ENCODE measurements at places on chromosomes 1 and 21.

DNA sequence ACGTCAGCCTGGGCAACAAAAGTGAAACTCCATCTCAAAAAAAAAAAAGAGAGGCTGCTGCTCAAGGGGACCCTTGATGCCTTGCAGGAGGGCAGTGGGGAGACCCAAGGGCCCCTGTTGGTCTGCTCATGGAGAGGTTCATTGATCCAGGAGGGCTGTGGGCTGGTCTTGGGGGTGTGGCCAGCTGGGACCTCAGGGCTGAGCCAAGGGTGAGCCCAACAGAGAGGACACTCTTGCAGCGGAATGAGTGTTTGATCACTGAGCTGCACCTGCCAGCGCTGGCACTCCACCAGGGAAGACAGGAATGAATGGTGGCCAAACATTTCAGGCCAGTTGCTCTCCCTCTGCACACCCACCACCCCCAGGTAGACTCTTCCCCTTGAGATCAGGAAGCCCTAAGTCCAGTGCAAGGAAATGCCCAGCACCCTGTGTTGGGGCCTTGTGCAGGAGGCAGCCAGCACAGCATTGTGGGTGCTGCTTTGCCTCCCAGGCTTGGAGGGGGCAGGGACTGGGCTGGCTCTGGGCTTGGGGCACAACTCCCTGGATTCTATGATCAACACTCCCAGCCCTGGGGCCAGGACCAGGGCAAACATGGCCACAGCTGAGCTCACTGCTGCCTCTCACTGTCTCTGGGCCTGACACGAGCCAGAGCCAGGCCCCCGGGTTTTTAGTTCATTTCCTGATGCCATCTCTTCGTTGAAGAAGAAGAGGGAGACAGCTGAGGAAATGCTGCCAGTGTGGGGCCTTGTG, 50.7 kb downstream of the IRF2BP2 start:
- DNase-seq, result no peak

GRCh38 chr1:171940368-171940767, 99.1 kb downstream of the DNM3 start:
- DNase-seq, result no peak

GRCh38 chr1:9794081-9794480, 29.7 kb downstream of the CLSTN1 start:
- no peak for DNase-seq

- DNase-seq, result no peak
Observed at GRCh38 chr1:211612786-211613107, 33.8 kb upstream of the SLC30A1 start.

DNA sequence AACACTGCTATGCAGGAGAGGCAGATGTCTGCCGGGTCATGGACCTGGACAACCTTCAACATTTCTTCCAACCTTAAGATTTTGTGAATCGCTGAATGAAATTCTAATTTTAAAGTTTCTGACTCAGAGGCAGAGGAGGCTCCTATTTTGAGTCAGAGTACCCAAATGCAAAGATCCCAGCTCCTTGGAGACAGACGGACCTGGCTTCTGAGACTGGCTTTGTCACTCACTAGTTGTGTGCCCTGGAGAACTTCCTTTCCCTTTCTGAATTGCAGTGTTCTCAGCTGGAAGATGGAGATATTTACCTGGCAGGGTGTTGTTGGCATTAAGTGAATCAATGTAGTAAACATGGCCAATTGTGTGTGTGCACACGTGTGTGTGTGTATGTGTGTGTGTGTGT, 51.9 kb downstream of the IER5 start:
- peak; percentile 29 for DNase-seq

DNA sequence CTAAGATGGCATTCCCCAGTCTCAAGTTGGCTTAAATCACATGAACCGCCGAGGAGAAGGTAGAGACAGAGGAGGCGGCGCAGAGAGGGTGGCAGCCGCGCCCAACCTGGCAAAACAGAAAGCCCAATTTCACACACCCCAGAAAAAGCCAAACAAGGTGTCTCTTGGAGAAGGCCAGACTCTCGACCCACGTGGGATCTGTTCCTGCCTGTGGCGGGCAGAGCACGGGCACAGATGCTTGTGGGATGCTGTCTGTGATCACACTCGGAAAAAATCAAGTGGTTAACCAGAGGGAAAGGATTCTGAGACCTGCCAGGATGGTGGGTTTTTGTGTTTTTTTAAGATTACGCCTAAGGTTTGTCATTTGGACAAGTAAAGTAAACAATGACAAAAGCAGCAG, 80.7 kb downstream of the MRPL37 start:
- no peak for DNase-seq

- DNase-seq, result peak; percentile 94
Observed at GRCh38 chr1:31715087-31715872, 11.5 kb upstream of the COL16A1 start.

- no peak for DNase-seq
Observed at GRCh38 chr1:94745742-94746141, 74.4 kb upstream of the SLC44A3 start.

DNA sequence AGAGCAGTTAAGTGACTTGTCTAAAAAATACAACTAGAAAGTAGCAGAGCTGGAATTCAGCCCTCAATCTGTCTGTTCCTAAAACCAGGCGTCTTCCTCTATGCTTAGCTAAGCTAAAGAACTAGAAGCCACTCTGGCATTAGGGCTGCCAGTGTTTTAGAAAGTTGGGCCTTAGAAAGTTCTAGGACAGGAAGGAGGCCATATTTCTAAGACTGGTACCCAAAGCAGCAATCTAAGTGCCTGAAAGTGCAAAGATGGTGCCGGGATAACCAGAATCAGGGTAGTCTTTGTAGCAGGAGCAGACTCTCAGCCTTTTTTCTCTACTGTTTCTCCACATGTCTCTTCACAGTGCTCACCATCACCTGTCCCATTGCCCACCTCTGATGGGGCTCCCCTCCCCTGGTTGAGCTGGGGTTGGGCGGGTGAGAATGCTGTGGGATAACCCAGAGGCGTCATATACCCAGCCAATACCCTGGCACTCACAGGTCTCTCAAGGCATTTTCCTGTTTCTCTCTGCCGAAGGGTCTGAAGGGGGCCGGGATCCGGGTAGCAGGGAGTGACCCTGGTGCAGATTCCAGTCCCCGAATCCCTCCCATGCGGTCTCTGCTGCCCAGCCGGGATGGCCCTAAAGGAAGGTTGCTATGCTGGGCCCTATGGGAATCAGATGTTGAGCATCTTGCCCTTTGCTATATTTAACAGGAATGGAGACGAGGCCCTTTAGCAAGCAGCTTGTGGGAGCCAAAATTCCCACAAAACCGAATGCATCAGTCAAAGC, 1.1 kb upstream of the RCSD1 start:
- no peak for DNase-seq

- no peak for DNase-seq
Observed at GRCh38 chr1:198520524-198521254, 19.8 kb downstream of the ATP6V1G3 start.

DNA sequence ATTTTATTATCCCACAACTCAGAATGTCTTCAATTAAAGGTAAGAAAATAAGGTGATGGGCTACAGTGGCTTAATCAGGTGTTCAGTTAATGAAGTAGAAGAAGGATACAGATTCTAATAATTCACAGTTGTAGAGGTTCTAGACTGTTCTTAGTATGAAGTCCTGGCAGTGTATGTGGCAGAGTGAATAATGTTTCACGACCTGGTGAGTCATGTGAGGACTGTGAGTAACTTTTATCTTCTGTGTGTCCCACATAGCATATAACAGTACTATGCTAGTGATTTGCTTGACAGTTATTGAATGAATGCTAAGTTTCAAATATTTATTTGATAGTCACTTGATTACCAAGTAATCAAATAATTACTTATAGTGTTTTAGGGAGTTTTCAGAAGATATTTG, 20.0 kb downstream of the SLC16A4 start:
- DNase-seq, result peak; percentile 69

DNA sequence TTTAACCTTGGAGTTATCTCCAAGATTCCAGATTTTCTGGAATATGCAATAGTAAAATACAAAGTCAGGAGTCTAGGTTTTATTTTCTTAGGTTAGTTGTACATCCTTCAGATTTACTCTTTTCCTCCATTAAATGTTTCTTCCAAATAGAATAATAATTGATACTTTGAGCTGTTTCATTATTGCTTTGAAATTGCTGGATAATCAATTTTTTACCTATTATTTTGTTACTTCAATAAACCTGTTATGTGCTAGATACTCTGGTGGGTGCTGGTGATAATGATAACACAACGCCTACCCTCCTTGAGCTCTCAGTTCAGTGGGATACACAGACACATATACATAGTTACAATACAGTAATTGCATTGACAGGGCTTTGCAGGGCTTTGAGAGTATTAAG, 79.4 kb downstream of the GPR161 start:
- DNase-seq, result no peak

DNA sequence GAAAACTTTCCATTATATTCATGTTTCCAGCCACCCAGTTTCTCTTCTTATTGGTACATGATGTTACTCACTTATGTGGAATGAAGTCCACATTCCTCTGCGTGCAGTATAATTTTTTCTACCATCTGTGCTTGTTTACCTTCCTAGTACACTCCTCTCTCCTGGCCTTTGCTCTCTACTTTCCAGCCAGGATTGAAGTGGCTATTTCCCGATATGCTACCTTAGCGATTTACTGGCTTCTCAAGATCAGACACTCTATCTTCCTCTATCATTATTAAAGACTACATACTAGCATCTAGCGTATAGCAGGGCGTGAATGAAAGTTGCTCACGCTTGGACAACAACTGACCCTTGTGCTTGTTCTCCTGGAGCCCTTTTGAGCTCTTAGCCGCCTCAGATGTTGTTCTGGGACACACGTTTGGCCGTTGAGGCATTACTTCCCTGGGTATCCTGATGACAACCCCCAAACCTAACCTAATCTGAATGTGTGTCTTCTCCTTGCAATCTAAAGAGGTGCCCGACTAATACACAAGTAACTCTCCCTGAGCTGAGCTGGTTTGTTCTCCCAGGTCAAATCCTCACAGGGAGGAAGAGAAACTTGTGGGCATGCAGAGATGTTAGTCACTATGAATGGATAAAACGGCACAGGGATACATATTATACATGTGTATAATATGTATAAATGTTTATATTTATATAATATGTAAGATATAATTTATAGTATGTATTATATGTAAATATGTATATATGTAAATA, 13.4 kb upstream of the MTARC2 start:
- peak; percentile 81 for DNase-seq

GRCh38 chr1:203354246-203354645, 3.3 kb upstream of the FMOD start:
- DNase-seq, result peak; percentile 71

DNA sequence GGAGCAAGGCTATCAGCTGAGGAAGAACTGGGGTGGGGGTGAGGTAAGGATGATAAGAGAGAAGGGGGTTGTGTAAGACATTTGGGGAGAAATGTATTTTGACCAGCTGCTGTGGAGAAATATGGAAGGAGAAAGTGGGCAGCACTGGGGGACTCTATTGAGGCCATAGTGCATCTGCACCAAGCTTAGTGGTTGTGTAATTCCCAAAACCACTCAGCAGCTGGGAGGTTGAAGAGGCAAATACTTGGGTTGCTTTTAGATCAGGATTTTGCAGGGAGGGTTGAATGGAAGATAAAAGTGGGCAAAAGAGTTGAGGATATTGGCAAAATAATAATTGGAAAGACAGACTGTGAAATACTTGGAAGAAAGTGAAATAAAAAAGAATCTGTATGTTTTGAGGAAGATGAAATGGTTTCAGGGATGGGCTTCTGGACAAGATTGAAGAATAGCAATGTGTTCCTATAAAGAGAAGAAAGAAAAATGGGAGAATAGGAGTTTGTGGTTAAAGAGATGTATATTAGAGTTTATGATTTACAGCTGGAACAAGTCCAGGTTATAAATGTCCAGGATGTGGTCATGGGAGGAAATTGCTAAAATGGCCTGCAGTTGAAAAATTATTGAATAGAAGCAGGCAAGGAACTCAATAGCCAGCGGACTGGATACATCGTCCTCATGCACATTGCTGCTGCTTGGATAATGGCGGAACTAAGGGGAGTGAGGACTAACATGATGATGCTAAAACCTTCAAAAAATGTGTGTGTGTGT, 162.7 kb downstream of the DNM3 start:
- DNase-seq, result peak; percentile 33

- DNase-seq, result peak; percentile 37
Observed at GRCh38 chr1:151720974-151721787, at the start of gene RIIAD1. RIIAD1 (plus strand) TSS chr1:151721522; CDS start chr1:151721537, 15 bp downstream.

DNA sequence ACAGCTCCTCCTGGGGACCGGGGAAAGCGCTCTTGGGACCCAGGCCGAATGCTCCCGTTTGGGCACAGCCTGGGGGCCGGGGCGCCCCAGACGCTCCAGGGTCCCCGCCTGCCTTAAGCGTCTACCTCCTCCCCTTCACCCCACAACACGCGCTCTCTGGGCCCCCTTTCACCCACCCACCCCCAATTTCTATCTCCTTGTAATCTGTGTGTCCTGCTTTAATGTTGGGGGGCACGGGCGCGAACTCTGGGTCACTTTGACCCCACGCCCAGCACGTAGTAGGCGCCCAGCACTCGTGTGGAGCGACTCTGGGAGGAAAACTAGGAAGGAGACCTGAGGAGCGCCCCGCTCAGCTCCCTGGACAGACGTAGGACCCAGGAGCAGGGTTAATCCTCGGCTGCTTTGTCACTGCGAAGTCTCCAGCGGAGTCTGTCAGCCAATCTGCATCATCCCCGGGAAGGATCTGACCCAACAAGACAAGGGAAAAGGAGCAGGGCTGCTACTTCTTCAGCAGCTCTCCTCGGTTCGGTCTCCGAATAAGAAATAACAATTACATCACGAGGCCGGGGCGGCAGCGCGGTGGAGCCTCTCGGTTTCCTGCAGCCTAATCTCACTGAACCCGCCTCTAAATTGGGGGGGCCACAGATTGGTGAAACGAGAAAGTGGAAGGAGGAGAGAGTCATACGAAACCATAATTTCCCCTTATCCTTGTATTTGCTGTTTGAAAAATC, 757 bp upstream of the NRIP1 start:
- DNase-seq, result peak; percentile 84

DNA sequence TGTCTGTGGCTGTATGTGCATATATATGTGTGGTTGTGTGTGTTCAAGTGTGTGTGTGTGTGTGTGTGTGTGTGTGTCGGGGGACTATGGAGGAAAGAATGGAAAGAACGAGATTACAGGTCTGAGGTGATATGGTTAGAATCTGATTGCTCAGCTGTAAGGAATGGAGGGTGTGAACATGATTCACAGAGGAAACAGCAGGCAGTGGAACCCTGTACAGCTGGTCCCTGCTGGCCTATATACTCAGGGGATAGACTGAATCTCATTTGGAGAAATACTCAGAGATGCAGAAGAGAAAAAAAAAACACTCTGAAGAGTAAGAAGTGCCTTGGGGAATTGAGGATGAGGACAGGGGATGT, 180.1 kb upstream of the ESRRG start:
- peak; percentile 56 for DNase-seq

DNA sequence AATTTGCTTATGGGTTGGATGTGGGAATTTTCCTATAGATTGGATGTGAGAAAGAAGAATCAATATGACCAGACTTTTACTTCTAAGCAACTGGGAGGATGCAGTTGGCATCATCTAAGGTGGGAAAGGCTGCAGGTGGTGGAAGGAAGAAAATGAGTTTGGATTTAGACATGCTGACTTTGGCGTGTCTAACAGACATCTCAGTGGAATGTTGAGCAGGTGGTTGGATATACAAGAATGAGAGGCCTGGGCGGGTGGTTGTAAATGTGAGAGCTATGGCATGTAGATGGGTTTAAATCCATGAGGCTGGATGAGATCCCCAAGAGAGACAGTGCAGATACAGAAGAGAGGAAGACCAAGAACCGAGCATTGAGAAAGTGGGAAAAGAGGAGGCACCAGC, 10.5 kb downstream of the ADORA1 start:
- DNase-seq, result no peak
